ENCODE measurements at places on chromosomes 1 and 21.
A peak's percentile ranks its signal among the peaks of the same experiment; 100 is the strongest.

GRCh38 chr21:37742115-37742514 lies 174.1 kb downstream of the KCNJ6 start:
- H3K27ac ChIP-seq = no peak overlapping the region
- no peaks in the 10 kb centered on the region for H3K36me3 ChIP-seq
- no peak for DNase-seq

GRCh38 chr1:86377341-86377740 lies 18.8 kb downstream of the ODF2L start:
- DNase-seq = no peak
- H3K27ac ChIP-seq = no peak overlapping the region
- H3K4me3 ChIP-seq = no peak overlapping the region

DNA sequence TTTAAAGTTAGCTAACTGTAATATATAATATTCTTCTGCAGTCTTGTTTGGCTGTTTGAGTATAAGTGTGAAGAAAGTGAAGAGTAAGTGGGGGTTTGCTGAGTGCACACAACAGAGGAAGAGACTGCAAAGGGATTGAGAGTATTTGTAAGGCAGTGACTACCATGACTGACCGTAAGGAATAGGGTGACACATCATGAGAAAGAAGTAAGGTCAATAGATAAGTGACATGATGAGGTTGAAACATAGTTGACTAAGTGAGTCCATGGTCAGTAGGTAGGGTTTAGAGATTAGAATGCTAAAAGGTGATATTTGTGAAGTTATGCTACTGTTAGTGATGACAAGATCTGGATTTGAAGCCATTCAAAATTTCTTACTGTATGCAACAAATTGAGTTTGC lies 27.7 kb downstream of the WARS2 start:
- no peak for DNase-seq
- H3K36me3 ChIP-seq = no peaks in the 10 kb centered on the region
- H3K4me1 ChIP-seq = peaks cover 6% of the 10 kb centered on the region
- H3K4me3 ChIP-seq = no peak overlapping the region

DNA sequence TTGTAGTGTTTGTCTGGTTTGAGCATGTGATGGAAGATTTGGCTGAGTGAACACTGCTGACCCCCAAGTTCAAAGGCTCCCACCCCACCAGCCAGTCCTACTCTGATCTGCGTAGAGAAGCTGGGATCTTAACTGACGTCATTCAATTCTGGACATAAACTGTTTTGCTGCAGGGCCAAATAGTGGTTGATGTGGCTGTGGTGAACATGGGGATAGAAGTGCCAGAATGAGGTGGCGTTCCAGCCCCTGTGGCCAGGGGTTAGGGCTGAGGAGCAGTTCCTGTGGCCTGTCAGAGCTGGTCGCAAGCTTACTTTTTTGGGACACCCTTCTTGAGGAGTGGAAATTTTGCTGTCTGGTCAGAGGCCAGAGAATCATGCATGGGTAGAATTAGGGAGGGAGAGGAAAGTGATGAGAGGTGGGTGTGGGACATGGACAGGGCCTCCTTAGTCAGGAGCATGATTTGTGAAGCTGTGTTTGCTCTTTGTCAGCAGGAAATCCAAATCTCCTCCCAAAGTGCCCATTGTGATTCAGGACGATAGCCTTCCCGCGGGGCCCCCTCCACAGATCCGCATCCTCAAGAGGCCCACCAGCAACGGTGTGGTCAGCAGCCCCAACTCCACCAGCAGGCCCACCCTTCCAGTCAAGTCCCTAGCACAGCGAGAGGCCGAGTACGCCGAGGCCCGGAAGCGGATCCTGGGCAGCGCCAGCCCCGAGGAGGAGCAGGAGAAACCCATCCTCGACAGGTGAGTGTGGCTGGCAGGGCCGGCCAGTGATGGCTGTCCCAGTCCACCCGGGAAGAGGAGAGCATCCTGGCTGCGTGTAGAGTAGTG lies 25.9 kb downstream of the SZRD1 start:
- no peaks in the 10 kb centered on the region for H3K27me3 ChIP-seq
- H3K4me3 ChIP-seq = no peak overlapping the region
- peaks cover 41% of the 10 kb centered on the region for H3K4me1 ChIP-seq
- H3K27ac ChIP-seq = peak overlapping the region; percentile 40
- H3K36me3 ChIP-seq = peaks cover 12% of the 10 kb centered on the region
- no peak for DNase-seq

DNA sequence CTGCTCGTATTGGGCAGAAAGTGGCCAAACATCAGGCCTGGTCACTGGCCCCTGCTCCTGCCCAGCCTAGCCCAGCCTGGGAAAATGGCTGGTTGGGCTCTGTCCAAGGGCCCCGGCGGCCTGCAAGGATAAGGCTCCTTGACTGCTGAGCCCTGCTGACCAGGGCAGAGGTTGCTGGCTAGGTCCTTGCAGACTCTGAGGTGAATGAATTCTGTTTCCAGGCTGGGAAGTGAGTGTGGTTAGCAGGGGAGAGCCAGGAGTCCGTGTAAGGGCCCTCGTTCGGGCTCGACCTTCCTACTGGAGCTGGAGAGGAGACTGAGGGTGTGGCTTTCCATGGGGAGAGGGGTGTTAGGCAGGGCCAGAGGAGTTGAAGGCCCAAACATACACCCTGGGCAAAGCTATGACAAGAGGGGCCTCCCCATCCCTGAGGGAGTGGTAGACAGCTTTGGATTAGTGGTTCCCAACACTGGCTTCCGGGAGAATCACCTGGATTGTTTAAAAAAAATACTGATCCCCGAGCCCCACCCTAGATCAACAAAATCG lies 20.6 kb downstream of the CSF1 start:
- no peak for DNase-seq
- H3K27ac ChIP-seq = peak overlapping the region; percentile 87

DNA sequence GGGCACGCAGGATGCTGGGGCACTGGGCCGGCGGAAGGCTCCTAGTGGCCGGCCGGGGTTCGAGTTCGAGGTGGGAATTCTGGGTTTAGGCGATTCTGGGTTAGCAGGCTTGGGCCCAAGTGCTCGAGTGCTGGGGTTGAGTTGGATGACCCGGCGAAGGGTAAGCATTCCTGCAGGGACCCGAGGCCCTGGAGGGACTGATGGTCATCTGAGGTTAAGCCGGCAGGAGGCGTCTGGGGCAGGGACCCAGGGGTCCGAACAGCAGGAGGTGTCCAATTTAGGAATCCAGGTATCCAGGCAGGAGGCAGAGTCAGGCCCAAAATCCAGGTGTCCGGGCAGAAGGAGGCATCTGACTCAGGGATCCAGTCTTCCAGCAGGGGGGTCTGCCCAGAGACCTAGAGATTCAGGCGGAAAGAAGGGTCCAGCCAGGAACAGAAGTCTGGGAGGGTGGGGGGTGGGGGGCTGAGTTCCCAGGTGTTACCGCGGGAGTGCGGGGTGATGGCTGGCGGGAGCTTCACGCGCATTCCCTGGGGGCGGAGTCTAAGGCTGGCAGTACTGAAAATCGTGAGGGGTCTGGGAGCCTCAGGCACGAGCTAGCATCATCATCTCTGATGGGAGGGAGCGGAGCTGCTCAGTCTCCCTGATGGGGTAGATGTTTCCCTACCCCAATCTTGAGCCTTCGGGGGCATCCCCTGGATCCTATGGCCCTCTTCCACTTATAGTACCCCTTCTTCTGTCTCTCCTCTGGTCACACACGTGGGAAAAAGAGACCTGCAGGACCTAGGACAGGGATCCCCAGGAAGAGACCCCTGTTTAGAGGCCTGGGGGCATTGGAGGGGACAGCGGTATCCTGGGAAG lies 585 bp downstream of the GPR3 start:
- H3K4me1 ChIP-seq = peaks cover 19% of the 10 kb centered on the region
- peak overlapping the region; percentile 52 for H3K27ac ChIP-seq
- no peak for DNase-seq

Measured in esophagus squamous epithelium (tissue), 5 donors.